ENCODE measurements at places on chromosomes 11 and 22.

GRCh38 chr11:82906236-82906635 is 4.7 kb downstream of the DDIAS start:
- DNase-seq: no peak
- H3K27ac ChIP-seq: no peak overlapping the region
- H3K4me3 ChIP-seq: no peak overlapping the region
- no peaks in the 10 kb centered on the region for H3K36me3 ChIP-seq

DNA sequence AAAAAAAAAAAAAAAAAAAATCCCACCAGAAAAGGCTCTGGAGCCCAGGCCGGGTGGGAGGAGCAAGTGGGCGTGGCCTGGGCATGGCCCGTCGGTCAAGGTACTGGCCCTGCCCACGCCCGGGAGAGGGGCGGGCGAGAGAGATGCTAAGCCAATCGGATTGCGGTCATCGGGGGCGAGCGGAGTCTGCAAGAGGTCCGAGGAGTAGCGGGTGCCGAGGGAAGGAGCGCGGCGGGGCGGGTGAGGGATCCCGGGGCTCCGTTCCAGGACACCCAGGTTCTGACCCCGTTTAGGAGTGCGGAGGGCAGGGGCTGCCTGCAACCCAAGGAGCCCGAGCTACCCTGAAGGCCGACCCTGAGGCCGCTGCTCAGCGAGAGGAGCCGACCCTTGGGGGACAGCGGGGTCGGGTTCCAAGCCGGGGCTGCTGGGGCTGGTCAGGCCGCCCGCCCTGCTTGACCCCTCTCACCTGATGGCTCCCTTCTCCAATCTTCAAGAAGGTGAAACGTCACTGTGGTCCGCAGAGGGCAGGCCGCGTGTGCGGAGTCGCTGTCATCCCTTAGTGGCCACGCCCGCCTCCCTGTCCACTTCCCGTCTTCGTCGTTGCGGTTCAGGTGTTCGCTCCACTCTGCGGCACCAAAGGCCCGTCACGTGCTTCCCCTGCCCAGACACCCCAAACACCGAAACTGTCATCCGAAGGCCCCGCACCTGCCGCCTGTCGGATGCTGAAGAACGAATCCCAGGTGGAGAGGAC is 11.1 kb upstream of the TAB1 start:
- no peaks in the 10 kb centered on the region for H3K4me1 ChIP-seq
- peak; percentile 75 for DNase-seq
- peak overlapping the region; percentile 58 for H3K27ac ChIP-seq
- H3K36me3 ChIP-seq: no peaks in the 10 kb centered on the region

- H3K4me3 ChIP-seq: no peak overlapping the region
- no peaks in the 10 kb centered on the region for H3K4me1 ChIP-seq
- no peak for DNase-seq
- no peak overlapping the region for H3K27ac ChIP-seq
- no peaks in the 10 kb centered on the region for H3K36me3 ChIP-seq
- no peaks in the 10 kb centered on the region for H3K27me3 ChIP-seq
Observed at GRCh38 chr11:68093565-68093964, 27.6 kb downstream of the CHKA start.

- no peak overlapping the region for H3K4me3 ChIP-seq
- no peak for DNase-seq
- no peaks in the 10 kb centered on the region for H3K36me3 ChIP-seq
- H3K27ac ChIP-seq: peak overlapping the region; percentile 13
Observed at GRCh38 chr11:20474882-20475517, 87.5 kb downstream of the PRMT3 start.

GRCh38 chr11:39458481-39458880 is 2001.0 kb downstream of the LRRC4C start:
- no peak overlapping the region for H3K27ac ChIP-seq
- no peak for DNase-seq
- no peak overlapping the region for H3K4me3 ChIP-seq
- no peaks in the 10 kb centered on the region for H3K36me3 ChIP-seq

Data from breast epithelium (tissue), 4 donors.